DND-41 (cell line): ENCODE measurements at places on chromosomes 1 and 21.

DNA sequence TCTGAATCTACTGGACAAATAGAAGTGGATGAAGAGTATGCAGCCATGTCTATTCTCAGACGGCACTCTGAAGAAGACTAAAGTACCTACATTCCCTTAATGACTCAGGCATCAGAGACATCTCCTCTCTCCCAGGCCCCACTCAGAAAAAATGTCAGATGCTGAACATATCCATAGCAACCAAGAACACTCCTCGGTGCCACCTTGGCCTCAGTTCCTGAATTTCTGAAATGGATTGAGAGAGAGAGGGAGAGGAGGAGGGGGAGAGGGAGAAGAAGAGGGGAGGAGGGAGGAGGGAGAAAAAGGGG lies 16.0 kb upstream of the OVAAL start:
- no peak for DNase-seq
- H3K27me3 ChIP-seq, result no peaks in the 10 kb centered on the region
- no peak overlapping the region for H3K4me3 ChIP-seq
- H3K4me1 ChIP-seq, result no peaks in the 10 kb centered on the region
- no peaks in the 10 kb centered on the region for H3K36me3 ChIP-seq

GRCh38 chr1:205481629-205482151 lies 22.8 kb upstream of the CDK18 start:
- DNase-seq, result no peak
- no peak overlapping the region for H3K27ac ChIP-seq
- peaks cover 21% of the 10 kb centered on the region for H3K27me3 ChIP-seq
- no peak overlapping the region for H3K4me3 ChIP-seq
- H3K4me1 ChIP-seq, result no peaks in the 10 kb centered on the region

DNA sequence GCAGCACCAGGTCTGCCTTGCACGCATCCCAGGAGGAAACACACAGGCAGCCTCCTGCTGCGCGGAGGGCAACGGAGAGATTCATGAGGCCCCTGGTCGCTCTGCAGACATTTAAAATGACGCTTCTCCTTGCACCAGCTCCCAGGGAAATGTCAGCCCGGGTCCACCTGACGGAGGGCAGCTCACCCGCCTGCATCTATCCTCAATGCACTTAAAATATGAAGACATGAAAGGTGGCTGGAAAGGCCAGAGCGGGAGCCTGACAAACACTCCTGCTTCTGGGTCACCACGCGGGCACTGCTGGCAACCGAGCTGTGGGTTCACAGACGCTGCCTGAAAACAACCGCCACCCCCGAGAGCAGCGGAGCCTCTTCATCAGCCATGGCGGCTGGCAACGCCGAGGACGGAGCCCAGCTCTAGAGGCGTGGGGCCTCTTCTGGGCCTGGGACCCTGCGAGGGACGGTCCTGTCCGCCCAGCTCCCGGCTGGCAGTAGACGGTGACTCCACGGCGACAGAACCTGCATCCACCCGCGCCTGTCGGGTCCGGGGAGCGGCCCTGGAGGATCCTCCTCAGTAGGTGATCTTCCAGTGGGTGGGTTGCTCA lies 22.7 kb downstream of the POFUT2 start:
- H3K27me3 ChIP-seq, result no peaks in the 10 kb centered on the region
- H3K27ac ChIP-seq, result no peak overlapping the region
- H3K4me1 ChIP-seq, result peaks cover 23% of the 10 kb centered on the region
- H3K4me3 ChIP-seq, result no peak overlapping the region

DNA sequence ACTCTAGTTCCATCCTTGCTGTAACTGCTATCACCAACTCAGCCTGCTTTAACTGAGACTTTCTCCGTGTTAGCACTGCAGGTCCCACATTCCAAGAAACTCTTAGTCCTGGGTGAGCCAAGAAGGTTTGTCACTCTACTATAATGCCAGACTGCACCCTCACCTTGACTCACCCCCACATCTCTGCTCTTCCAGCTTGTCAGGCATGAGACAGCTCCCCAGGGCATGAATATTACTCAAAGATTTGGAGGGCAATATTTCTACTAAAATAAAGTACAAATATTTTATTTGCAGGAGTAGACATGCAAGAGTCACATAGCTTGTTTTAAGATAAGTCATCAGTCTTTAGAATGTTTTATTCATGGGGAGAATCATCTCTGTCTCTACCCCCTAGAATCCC lies 110.2 kb downstream of the MATN1 start:
- H3K27ac ChIP-seq, result no peak overlapping the region
- H3K27me3 ChIP-seq, result peaks cover 4% of the 10 kb centered on the region
- no peaks in the 10 kb centered on the region for H3K4me1 ChIP-seq

DNA sequence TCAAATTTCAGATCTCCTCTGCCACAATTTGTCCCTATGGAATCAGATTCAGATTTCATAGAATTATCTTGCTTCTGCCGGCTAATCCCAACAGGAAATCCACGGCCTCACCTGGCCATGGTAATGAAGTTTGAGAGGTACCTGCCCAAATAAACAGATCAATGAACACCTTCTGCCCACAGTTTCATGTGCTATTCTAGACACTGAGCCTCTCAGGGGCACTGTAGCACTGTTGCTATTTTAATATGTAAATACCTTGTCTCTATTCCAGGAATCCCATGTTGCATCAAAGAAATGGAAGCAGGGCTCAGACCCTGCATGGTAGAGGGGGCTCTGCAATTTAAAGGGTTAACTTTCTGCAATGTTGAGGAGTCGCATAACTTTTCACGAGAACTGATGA lies 593.1 kb downstream of the PTBP2 start:
- no peak overlapping the region for H3K27ac ChIP-seq
- H3K27me3 ChIP-seq, result no peaks in the 10 kb centered on the region
- no peaks in the 10 kb centered on the region for H3K4me1 ChIP-seq
- H3K4me3 ChIP-seq, result no peak overlapping the region
- no peaks in the 10 kb centered on the region for H3K36me3 ChIP-seq

DNA sequence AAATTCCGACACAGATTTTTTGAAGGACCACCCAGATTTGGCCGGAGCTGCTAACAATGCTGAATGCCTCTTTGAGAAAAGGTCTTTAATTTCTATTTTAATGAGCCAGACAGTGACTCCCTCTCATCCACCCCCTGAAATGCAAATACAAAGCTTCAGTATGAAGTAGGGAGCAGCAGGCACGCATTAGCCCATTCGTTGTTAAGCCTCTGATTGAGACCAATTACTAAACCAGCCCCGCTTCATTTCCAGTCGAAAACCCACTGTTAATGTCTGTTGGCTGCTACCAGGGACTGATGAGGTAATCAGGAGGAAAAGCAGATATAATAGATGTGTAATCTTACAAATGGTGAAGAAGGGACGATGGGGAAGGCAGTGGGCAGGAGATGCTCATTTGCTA lies 4.8 kb upstream of the C8A start:
- H3K27me3 ChIP-seq, result no peaks in the 10 kb centered on the region
- H3K4me3 ChIP-seq, result no peak overlapping the region
- no peaks in the 10 kb centered on the region for H3K4me1 ChIP-seq
- H3K27ac ChIP-seq, result no peak overlapping the region

DNA sequence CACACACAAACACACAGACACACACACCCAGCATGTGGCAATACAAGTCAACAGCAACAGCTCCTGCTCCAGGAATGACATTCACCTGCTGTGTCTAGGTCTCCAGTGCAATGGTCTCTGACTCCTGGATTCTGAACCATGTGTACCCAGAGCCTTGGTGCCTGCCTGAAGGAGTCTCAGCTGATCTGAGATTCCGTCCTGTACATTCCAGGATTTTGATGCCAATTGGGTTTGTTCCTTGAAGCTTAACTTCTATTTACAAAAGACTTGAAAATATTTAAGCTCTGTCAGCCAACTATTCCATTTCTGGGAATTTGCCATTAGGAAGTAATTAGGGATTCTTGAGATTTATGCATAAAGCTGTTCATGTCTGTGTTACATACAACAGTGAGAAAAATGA lies 85.4 kb upstream of the LRRC8D start:
- no peak overlapping the region for H3K27ac ChIP-seq
- H3K36me3 ChIP-seq, result no peaks in the 10 kb centered on the region
- H3K4me1 ChIP-seq, result peaks cover 12% of the 10 kb centered on the region; the same call in 1 of the 2 replicates
- no peak for DNase-seq

DNA sequence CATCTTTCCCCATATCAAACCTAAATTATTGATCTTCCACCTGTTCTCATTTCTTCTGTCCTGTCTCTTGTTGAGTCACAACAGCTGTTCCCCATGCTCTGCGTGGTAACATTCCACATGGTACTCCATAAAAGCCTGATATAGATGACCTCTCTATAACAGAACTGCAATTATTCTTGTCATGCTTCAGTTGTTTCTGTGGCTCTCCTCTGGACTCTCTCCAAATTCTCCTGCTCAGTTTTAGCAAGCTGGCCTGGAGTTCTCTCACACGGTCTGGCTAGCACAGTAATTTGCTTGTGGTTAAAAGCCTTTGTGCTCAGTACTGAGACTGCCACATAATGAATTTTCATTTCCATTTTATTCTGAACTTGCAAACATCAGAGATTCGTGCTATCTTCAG lies 10.6 kb upstream of the LRRC39 start:
- no peaks in the 10 kb centered on the region for H3K27me3 ChIP-seq
- no peak for DNase-seq
- H3K4me3 ChIP-seq, result no peak overlapping the region
- peaks cover 6% of the 10 kb centered on the region; the same call in 1 of the 2 replicates for H3K36me3 ChIP-seq
- H3K4me1 ChIP-seq, result no peaks in the 10 kb centered on the region

GRCh38 chr1:184621260-184621659 lies 133.4 kb downstream of the EDEM3 start:
- no peaks in the 10 kb centered on the region for H3K27me3 ChIP-seq
- no peak overlapping the region for H3K27ac ChIP-seq
- no peak for DNase-seq
- H3K36me3 ChIP-seq, result no peaks in the 10 kb centered on the region
- no peak overlapping the region for H3K4me3 ChIP-seq

- no peaks in the 10 kb centered on the region for H3K27me3 ChIP-seq
- no peak overlapping the region for H3K4me3 ChIP-seq
- DNase-seq, result no peak
Observed at GRCh38 chr1:205248793-205249601, 21.3 kb downstream of the TMCC2 start.

DNA sequence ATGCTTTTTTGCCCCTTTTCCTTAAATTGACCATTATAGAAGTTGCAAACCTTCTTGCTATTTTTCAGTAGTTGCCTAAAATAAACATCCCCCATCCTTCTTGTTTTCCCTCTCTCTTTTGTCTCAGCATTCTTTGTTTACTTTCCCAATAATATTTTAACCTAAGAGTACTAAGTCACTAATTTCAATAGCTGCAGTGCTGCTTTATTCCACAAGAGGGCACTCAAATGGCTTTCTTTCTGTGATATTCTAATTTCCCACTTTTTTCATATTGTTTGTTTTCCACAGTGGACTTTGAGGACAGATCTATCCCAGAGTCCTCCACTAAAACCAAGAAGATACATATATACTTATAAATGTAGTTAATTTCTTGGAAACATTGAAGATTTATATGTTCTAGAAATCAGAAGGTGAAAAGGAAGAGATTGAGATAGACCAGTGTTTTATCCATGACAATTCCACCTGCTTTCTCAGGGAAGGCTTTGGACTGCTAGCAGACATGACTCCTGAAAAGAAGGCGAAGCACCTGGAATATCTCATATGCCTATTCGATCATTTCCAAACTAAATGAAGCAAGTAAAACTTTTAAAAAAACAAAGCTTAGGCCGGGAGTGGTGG lies 104.8 kb upstream of the GRIK1 start:
- no peak for DNase-seq
- H3K4me3 ChIP-seq, result no peak overlapping the region
- no peaks in the 10 kb centered on the region for H3K27me3 ChIP-seq
- H3K27ac ChIP-seq, result no peak overlapping the region

- H3K4me1 ChIP-seq, result no peaks in the 10 kb centered on the region
- no peaks in the 10 kb centered on the region for H3K27me3 ChIP-seq
- no peak overlapping the region for H3K4me3 ChIP-seq
- H3K27ac ChIP-seq, result no peak overlapping the region
Observed at GRCh38 chr1:19495799-19496526, 10.6 kb upstream of the CAPZB start.

GRCh38 chr1:204742676-204743251 lies 57.2 kb upstream of the LRRN2 start:
- DNase-seq, result no peak
- no peaks in the 10 kb centered on the region for H3K4me1 ChIP-seq
- no peak overlapping the region for H3K4me3 ChIP-seq

DNA sequence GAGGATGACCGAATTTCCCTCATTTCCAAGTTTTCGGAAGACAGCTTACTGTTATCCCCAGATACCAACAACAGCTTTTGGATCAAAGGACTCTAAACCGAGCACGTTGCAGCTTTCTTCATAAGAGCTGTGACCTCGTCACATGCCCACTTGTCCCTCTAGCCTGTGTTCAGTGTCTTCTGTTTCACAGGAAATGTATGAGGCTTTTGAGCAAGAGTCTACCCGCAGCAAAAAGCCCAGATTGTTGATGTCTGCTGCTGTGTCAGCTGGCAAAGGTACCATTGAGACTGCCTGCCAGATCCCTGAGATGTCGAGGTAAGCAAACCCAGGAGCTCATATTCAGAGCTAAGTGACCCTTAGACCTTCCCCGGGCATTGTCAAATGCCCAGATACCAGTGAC lies 24.1 kb downstream of the CHI3L2 start:
- H3K4me3 ChIP-seq, result no peak overlapping the region
- H3K27ac ChIP-seq, result no peak overlapping the region

DNA sequence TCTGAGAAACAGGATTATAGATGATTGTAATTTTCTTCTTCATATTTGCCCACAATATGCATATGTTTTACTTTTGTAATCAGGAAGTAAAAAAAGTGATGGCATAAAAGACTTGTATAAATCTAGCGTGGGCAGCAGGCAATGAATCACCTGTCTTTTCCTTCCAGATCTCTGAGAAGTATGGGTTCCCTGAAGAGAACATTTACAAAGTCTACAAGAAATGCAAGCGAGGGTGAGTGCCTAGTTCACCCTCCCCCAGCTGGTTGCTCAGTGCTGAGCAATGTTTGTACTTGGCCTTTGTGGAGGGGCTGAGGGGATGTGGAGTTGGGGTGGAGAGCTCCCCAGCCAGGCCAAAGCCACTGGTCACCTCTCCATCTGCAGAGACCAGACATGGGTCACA lies 30.7 kb downstream of the GRHL3 start:
- H3K36me3 ChIP-seq, result no peaks in the 10 kb centered on the region
- no peak for DNase-seq
- H3K4me3 ChIP-seq, result no peak overlapping the region
- H3K27ac ChIP-seq, result no peak overlapping the region

DNA sequence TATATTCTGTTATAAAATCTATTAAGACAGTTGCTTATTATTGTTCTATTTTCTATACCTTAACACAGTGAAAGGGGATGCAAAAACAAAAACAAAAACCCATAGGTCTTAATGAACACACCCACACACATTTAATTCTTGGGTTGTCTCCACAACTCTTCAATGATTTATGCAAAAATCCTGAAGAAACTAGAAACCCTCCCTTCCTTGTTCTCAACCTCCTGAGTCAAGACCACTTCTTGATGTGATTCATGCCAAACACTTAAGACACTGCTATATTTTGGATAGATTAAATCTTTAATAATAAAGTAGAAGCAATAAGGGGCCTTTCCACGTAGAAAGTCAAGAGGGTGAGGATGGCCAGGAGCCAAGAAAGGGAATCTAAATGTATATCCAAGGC lies 23.4 kb downstream of the SCAF4 start:
- H3K4me3 ChIP-seq, result no peak overlapping the region
- DNase-seq, result no peak
- peaks cover 30% of the 10 kb centered on the region for H3K36me3 ChIP-seq
